CD8-positive, alpha-beta memory T cell (primary cell): ENCODE measurements at places on chromosomes 12 and 14.
A peak's percentile ranks its signal among the peaks of the same experiment; 100 is the strongest.

DNA sequence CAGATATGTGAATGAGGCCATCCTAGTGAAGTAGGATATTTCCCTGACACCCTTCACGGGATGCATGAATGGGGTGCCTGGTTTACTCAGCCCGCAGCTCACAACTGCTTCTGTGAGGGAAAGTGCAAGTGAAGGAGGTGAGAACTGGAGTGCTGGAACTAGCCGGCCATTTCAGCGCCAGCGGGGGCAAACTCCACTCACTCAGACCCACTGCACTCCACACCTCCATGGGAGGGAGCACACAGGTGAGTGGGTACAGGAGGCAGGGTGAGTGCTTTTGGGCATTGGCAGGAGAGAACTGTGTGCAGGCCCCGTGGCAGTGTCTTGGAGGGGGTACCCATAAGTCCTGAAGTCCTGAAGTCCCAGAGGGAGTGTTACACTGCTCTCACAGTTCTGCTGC is 1008.4 kb downstream of the SLC6A15 start:
- DNase-seq: no peak

GRCh38 chr12:106136263-106136662 is 2.5 kb downstream of the NUAK1 start:
- DNase-seq: peak; percentile 46

- no peak for DNase-seq
These were observed 39.3 kb downstream of the CCDC177 start for GRCh38 chr14:69535230-69535848.

DNA sequence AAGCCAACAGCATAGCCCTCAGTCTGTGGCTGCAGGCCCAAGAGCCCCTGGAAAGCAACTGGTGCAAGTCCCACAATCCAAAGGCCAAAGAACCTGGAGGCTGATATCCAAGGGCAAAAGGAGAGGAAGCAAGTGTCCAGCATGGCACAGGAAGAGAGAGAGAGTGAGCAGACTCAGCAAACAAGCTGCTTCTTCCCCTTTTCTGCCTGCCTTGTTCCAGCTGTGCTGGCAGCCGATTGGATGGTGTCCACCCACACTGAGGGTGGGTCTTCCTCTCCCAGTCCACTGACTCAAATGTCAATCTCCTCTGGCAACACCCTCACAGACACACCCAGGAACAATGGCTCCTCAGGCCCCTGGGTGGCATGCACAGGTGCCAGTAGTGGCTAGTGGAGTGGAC is 33.5 kb downstream of the SMCO2 start:
- no peak for DNase-seq

DNA sequence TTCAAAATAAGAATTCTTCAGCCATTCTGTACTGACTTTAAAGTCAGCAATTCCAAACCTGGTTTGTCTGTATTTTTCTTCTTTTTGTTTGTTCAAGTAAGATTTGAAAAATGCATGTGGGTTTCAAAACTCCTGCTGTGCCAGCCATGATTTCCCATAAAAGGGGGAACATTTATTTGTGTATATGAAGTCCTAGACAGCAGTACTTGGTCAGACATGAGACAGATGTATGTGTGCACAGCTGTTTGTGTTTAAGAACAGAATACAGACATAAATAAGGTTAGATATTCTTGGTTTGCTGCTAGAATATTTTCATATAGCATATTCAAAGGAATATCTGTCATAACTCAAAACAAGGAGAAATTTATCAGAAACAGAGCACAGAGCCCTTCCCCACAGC is 236.0 kb downstream of the ADAMTS20 start:
- DNase-seq: no peak

- no peak for DNase-seq
These were observed 236.0 kb downstream of the BCL11B start for GRCh38 chr14:99035712-99036610.

DNA sequence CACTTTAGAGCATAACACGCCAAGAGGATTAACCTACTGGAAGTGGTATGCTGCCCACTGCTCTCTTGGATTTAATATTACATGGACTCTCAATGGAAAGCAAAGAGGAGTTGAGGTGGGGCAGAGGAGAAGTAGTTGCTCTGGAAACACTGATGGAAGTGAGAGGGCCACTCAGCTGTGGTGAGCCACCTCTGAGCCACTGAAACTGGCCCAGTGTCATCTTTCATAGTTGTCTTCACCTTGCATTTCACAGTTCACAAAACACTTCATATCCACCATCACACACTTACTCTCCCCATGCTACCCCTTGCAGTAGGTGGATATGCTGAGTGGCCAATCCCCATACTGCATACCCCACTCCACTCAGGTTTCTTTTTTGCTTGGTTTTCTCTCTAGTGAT is 12.2 kb upstream of the PCED1B start:
- no peak for DNase-seq

DNA sequence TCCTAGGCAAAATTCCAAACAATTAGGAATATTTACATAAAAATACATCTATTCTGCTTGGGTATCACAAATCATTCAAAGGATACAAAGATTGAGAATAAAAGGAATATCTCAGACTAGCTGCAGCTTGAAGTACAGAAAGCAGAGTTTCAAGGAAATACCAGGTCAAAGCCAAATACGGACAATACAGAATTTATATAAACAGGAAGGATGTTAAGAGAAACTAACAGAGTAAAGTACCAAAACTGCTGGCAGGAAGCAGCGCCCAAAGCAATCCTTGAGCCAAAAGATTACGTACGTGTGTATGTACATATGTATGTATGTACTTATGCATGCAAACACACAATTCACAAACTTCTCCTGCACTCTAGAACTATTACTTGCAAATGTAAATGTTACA is 86.6 kb downstream of the PPP1R12A start:
- DNase-seq: no peak

DNA sequence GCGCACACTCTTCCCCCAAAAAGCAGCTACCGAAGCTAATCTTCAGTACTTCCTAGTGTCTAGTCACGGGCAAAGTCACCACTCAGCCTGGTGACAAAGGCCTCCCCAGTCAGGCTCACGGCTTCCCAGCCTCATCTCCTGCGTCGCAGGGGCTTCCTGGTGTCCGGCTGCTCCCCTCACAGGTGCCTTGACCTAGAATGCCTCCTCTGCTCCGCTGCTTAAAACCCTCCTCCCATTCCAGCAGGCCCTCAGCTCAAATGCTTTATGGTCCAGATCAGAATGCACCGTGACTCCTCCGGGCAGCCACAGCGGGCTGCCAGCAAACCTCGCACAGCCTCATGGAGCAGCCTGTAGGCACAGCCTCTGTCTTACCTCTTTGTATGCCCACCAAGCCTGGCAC is 53.1 kb downstream of the PRIMA1 start:
- no peak for DNase-seq

DNA sequence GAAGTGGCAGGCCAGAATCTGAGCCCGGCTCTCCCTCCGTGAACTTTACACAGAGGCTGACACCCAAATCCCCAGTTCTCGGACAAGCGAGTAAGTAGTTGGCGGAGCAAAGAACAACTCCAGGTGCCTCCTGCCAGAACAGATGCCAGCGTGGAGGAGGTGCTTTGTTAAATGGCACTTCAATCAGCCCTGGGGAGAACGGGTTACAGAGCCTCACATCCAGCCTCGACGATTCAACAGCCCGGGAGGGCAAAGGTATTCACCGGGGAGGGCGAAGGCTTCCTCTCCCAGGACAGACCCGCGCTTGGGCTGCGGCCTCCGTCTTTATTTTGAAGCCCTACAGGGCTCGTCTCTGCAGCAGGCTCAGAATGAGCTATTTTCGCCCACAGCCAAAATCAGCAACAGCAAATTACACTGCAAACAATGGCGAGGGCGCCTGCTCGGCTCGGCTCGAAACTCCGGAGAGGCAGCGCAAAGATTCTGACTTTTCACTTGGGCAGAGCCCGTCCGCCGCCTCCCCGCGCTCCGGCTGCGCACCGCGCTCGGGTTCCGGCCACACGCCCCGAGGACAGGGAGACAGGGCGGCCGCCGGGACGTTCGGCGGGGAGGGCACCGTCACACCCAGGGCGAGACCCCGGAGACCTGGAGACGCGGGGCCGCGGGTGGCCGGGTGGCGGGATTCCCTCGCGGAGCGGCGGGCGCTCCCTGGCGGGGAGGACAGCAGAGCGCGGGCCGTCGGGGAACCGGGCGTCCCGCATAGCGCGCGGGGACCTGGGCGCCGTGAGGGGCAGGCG is 811 bp downstream of the TMCC3 start:
- DNase-seq: peak; percentile 32

DNA sequence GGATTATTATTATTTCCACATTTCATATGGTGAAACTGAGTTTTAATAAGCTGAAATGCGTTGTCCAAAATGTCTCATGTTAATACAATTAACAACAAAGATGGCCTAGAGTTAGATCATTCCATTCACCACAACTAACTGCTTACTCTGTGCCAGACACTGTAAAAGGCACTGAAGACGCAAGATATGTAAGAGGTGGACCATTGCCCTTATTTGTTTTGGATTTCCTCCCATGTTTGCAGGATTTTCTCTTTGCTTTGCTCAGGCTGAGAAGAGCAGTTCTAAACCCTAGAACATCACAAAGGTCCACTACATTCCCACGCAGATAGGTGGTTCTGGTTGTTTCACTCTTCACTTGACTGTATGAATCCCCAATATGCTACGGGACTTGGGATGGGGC is 324.4 kb upstream of the KITLG start:
- DNase-seq: no peak

GRCh38 chr12:128033473-128033872 is 233.5 kb upstream of the TMEM132C start:
- no peak for DNase-seq

GRCh38 chr12:69984241-69984640 is 159.2 kb downstream of the MYRFL start:
- DNase-seq: no peak

DNA sequence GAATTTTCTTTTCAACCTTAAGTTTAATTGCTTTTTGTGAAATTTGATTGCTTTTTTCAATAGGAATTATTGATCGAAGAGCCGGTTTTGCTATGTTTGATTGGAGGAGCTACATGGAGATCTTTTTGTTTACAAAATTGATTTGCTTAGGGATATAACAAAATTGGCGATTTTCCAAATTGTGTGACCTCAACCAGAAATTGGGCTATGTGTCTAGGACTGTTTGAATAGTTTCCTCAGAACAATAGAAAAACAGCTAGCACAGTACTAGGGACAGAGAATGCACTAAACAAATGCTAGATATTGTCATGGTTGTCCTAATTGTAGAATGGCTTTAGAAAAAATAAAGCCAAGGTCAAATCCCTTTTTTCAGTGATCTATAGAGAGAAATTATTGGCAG is 2.4 kb downstream of the SLC17A8 start:
- no peak for DNase-seq

GRCh38 chr12:87687362-87687761 is 341.8 kb downstream of the C12orf50 start:
- no peak for DNase-seq
